ENCODE measurements at places on chromosomes 1 and 21.

DNA sequence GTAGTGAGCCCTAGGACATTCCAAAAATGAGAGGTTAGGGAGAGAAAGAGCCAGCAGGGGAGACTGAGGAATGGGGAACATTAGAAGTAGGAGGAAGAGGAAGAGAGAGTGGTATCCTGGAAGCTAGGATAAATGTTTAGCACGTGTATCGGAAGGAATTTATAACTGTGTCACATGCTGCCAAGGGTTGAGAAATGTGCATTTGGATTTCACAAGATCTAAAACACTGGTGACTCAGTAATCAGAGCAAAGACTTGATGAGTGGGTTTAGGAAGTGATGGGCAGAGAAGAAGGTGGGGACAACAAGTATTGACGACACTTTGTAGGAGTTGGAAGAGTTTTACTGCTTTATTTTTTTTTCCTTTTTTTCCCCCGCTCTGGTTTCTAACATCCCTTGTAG is 193.9 kb downstream of the FMN2 start:
- DNase-seq: no peak

GRCh38 chr1:4622821-4623220 is 31.6 kb upstream of the AJAP1 start:
- DNase-seq: no peak

GRCh38 chr1:221093903-221094791 is 214.9 kb downstream of the HLX start:
- peak; percentile 9 for DNase-seq

DNA sequence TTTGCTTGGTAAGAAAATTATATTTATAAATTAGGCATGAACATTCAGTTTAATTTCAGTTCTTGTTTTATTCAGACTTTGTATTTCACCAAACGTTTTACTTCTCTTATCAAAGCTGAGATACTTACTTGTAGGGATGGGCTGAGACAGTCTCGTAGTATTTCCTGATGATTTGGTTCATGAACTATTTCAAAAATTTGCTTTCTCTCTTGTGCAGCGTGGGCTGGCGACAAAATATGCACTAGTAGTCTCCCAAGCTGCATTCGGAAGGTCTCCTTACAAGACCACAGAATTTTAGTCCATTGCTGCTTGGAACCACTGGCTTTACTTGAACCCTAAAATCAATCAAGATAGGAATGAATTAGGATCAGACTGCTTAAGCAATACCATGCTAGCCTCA is 91.7 kb upstream of the GNG4 start:
- DNase-seq: no peak

DNA sequence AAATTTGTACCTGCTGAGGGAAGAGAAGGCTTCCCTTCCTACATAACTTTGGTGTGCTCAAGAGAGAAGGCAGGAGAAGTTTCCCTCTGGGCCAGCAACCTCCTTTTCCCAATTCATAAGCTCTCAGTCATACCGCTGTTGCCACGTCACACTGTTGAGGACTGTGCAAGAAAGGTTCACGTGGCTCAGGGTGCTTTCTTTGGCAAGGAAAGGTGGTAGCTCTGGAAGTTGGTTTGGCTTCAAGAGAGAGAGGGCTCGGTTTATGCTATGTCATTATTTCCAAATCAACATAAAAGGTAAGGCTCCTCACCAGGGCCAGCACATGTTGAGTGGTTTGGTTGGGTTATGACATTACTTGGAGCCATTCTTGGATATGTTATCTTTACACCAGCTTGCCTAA is 77.3 kb downstream of the TNFSF18 start:
- no peak for DNase-seq

- DNase-seq: peak; percentile 39
Observed at GRCh38 chr1:65764052-65764451, 28.6 kb upstream of the PDE4B start.

- DNase-seq: no peak
Observed at GRCh38 chr1:180181996-180182642, 27.4 kb downstream of the QSOX1 start.

DNA sequence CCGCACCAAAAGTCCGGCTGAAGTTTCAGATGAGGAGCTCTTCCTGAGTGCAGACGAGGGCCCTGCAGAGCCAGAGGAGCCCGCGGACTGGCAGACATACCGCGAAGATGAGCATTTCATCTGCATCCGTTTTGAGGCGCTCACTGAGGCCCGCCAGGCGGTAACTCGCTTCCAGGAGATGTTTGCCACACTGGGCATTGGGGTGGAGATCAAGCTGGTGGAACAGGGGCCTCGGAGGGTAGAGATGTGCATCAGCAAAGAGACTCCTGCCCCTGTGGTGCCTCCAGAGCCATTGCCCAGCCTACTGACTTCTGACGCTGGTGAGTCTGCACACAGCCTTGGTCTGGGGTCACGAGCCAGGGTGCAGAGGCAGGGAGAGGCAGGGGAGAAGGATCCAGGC is 84.7 kb downstream of the TRIM11 start:
- DNase-seq: no peak

DNA sequence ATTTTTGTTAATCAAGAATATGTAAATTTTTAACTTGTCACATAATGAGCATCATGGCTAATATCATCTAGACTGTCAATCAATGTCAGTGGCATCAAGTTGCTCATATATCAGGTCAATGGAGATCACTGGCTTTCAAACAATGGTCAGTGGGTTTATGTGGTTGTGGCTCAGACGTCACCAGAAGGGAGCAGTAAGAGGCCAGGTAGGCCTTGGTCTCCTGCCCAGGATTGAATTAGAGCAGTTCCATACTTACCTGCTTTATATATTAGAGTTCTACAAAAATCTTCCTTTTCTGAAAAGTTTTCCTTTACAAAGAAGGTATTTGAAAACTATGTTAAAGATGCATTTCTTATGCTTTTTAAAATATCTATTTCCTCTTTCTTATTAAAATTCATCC is 206.3 kb upstream of the B3GALT2 start:
- no peak for DNase-seq

DNA sequence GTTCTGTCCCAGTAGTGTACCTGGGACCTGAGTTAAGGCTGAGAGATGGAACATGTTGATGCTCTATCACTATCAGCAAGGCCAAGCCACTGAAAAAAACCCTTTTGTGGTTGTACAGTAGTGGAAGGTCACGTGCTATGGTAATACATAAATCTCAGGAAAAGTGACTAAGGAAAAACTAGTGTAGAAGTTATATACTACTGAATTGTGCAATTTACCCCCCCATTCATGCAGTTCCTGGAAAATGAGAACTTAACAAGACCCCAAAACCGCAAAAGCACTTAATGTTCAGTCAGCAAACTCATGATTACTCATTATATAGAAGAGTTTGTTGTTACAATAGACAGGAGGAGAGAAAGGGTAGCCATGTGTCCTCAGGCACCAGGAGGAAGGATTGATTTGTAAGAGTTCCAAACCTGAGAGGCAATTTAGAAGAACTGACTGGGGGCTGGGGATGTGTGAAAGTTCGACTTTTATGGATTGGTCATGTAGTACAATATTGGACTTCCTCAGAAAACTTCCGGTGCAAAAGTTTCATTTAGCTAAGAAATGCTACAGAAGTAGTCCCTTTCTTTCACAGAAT is 91.6 kb downstream of the RGL1 start:
- DNase-seq: no peak

- DNase-seq: no peak
Observed at GRCh38 chr21:40840401-40841125, 6.4 kb downstream of the DSCAM start.

- no peak for DNase-seq
Observed at GRCh38 chr21:25582888-25583287, 24.4 kb downstream of the MRPL39 start.

DNA sequence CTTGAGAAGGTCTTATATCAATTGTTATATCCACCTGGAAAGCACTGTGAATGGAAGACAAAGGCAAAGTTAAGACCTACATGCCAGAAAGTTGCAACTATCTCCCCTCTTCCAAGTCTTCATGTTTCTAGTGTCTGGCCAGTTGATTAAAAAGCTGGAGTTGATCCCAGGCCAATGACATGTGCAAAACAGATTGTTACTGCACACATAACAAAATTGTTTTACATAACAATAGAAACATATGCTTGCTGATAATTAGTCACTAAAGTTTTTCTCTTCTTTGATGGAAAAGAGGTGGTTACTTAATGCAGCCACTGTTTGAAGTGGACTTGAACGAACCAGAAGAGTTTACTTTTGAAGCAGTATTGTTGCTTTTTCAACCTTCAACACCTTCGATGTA is 158.2 kb downstream of the TGFBR3 start:
- no peak for DNase-seq

DNA sequence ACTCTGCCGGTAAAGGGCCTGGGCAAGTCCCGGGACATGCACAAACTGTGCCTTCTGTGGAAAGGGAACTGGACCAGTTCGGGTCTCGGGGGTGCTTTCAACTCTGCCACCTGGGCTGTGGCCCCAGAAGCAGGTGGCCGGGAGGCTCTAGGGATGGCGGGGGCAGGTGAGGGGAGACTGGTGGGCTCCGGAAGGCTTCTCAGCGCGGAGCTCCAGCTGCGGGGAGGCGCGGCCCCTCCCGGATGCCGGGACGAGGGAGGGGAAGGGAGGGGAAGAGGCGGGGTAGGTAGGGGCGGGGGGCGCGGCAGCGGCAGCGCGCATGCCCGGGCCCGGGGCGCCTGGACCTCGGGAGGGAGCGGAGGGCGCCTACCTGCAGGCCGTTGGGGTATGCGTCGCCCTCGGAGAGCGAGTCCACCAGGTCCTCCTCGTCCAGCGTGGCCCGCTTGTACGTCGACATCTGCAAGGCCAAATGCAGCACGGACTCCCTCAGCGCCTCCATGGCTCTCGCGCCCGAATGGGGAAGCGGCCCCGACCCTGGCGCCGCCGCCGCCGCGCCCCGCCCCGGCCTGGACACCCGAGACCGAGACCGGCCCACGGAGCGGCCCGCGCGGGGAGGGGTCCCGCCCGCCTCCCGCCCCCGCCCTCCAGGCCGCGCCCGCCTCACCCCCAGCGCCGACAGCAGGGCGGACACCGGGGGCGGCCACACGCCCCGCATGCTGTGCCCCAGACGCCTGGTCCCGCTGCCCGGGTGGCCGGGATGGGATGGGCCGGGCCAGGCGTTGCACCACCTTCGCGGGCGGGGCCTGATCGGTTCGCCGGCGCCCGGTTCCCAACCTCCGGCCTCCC is at the start of gene ECE1:
Gene ECE1, minus strand, starts transcription at position 764 of the 846 bp plus-strand sequence. Its CDS starts 49 bp downstream, at position 715.
- DNase-seq: peak; percentile 48
